Right lung (tissue), 10 donors: ENCODE measurements at places on chromosomes 16 and 17. TPM values are rescaled to one million over a fixed set of nuclear protein-coding genes. Genes with fewer than 3 reads are reported as not detected.

SPECC1 gene
- polyA plus RNA-seq: 5.7 TPM

P2RX5 gene
- polyA plus RNA-seq: 0.12 TPM

BIRC5 gene
- polyA plus RNA-seq: 28.0 TPM

PIPOX gene
- polyA plus RNA-seq: 1.5 TPM

CD300A gene
- polyA plus RNA-seq: 1.9 TPM

PPY gene
- polyA plus RNA-seq: 1.6 TPM

MGAT5B gene
- polyA plus RNA-seq: 0.85 TPM

NME2 gene
- polyA plus RNA-seq: 259 TPM

ASGR2 gene
- 0.86 TPM for polyA plus RNA-seq

TAC4 gene
- 0.91 TPM for polyA plus RNA-seq

MYH8 gene
- 0.15 TPM for polyA plus RNA-seq

TMEM95 gene
- polyA plus RNA-seq: not detected

KRT32 gene
- not detected for polyA plus RNA-seq

XYLT1 gene
- 6.2 TPM for polyA plus RNA-seq

MYH11 gene
- 176 TPM for polyA plus RNA-seq

TNFRSF13B gene
- not detected for polyA plus RNA-seq

CDRT15L2 gene
- polyA plus RNA-seq: not detected

HCRT gene
- polyA plus RNA-seq: not detected

IGF2BP1 gene
- 28.9 TPM for polyA plus RNA-seq
